Inflammatory macrophage treated with lipopolysaccharide for 1 hour (primary cell): ENCODE measurements at places on chromosomes 5 and 9.

DNA sequence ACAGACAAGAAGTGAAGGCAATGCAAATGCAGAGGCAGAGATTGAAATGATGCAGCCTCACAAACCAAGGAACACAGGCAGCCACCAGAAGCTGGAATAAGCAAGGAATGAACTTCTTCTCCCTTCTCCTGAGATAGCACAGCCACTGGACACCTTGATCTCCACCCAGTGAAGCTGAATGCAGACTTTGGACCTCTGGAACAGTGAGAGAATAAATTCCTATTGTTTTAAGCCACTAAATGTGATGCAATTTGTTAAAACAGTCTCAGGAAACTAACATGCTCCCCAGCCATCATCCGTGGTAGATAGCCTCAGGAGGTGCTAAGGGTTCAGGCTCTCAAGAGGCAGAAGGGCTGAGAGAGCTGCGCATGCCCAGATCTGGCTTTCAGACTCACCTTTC, 512.2 kb upstream of the ZNF608 start:
- no peak for DNase-seq

GRCh38 chr5:81303563-81303962, 2.2 kb downstream of the ZCCHC9 start:
- DNase-seq: no peak

- peak; percentile 60 for DNase-seq
Observed at GRCh38 chr9:121071756-121072421, 2.9 kb upstream of the CNTRL start.

- DNase-seq: peak; percentile 29
Observed at GRCh38 chr9:22044583-22044982, 35.5 kb upstream of the CDKN2B start.

DNA sequence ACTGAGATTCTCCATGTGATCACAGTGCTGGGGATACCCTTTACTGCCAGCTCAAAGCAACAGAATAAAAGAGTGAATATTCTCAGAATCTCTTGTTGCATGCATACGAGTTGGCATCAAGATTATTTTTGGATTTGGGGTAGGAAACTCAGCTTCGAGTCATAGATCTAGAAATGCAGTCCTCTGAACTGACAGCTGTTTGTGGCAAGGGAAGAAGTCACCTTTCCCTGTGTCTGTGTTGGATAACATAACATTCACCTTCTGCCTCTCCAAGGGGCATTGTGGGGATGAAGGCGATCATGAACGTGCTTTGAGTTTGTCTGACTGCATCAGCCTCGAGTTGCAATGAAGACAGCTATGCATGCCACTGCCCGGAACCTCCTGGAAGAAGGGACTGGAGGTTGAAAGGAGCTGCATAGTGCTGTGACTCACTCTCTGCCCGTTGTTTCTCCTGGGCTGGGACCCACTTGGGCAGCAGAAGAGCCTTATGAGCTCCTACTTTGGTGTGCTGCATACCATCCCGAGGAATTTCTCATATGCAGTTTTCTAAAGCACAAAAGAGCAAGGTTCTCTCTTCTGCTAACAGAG, 231.7 kb downstream of the ARHGAP26 start:
- DNase-seq: peak; percentile 31

DNA sequence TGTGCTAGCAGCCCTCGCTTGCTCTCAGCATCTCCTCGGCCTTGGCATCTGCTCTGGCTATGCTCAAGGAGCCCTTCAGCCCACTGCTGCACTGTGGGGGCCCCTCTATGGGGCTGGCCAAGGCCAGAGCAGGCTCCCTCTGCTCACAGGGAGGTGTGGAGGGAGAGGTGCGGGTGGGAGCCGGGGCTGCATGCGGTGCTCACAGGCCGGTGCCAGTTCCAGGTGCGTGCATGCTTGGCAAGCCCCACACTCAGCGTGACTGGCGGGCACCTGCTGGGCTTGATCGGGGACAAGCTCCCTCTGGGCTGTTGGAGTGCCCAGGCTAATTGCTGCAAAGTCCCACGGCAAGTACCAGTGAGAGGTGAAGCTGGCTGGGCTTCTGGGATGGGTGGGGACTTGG, 170.5 kb downstream of the TRIM36 start:
- no peak for DNase-seq

DNA sequence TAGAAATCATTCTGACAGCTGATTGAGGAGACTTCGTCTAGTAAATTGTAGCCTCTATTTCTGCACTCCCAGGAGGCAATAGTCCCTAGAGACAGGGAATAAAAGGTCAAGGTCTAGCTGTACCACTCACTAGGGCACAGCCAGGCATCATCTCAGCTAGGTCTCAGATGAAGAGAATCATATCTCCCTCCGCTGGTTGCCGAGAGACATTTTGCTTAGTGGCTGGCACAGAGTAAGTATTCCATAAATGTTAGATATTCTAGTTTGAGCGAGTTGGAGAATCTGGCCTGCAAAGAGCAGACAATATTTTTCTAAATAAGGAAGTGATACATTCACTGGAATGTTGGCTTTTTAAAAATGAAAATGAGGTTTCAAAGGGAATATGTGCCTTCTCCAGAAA, 180.4 kb upstream of the ACTBL2 start:
- no peak for DNase-seq

DNA sequence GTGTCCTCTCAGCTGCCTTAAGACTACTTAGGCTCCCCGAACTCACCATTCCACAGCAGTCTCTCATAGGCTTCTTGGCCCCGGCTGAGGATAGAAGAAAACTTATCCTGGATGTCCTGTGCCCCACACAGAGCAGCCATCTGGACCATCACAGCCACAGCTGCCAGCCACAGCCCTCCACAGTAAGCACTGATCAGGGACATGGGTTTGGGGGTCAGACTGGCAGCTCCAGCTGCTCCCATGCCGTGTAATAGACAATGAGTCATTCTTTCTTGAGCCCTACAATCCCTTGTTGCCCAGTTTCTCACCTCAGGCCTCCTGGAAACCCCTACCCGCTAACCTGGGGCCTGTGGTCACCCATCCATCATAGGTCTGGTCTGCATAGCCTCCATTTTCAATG, 5.7 kb downstream of the CREB3 start:
- DNase-seq: no peak

GRCh38 chr5:108797396-108797795, 49.7 kb downstream of the FER start:
- DNase-seq: no peak

DNA sequence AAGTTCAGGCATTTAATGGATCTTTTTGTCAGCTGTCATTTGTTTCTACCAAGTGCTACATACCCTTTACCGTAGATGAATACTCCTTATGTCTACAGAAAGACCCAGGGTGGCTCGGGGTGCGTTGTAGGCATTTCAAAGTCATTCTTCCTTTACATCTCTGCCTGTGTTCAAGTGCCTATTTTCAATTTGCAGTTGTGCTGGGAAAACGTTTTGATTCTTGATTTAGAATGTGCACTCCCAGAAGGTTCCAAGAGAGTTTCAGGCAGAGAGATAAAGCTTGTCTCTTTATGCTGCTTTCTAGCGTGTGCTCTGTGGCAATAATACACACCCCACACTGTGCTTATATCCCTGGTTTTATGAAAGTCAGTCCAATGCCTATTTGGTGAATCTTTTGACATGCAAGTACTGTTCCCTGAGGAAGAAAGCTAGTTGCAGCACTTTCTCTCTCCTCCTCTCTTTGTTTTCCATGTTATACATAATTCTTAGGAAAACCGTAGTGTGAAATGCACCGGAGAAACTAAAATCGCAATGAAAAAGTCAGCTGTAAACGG, 828.1 kb upstream of the ZNF608 start:
- DNase-seq: no peak

DNA sequence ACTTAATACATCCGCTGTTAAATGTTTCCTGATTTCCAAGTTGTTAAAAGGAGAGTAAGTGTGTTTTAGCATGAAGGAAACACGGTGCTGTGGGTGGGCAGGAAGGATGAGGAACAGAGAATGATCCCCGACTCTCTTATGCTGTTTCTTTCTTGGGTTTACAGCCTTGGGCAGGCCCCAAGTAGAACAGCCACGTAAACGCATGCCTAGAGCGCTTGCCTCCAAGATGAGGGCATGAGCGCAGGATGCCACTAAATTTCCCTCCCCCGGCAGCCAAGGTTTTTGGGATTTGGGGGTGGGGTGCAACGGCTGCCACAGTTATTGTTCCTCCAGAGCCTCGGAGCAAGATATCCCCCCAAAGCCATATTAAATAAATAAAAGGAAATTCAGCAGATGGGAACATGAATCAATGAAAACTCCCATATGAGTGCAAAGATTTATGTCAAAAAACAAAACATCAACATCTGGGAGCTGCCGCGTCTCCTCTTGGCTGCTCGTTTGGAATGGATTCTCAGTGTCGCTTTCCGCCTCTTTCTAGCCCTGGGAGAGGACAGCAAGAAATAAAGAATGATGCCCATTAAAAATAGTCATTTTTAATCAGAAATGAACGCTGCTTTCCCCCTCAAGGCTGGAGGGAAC, 10.0 kb upstream of the DELE1 start:
- no peak for DNase-seq

- DNase-seq: no peak
Observed at GRCh38 chr5:45617859-45618416, 78.2 kb downstream of the HCN1 start.

GRCh38 chr5:73747696-73748380, 121.8 kb downstream of the ARHGEF28 start:
- no peak for DNase-seq

DNA sequence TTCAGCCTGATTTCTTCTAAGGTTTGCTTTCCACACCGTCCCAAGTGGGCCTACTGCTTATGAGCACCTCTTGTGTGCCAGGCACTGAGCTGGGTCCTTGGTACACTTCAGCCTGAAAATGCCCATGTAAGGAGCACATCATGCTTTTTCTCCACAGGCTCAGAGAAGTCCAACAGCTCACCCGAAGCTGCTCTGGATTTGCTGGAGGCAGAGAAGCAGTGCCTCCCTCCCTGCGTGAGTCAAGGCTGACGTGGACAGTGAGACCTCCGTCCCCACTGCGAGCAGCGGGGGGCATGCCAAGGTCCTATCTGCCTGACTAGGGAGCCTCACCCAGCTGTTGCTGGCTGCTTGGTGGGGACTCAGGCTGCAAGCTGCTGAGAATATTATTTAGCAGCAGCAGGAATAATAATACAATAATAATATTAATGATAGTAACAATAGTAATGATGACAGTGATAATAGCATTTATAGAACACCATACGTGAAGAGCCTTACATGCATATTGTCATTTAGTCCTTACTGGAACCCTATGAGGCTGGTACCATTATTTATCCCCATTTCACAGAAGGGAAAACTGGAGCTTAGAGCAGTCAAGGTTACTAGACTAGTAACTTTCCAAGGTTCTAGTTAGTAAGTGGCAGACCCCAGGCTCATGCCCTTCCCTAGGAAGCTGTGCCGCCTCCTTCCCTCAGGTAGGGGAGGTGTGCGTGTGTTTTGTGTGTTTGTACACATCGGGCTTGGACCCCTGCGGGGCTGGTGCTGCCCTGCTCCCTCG, 194.8 kb downstream of the HSPA4 start:
- no peak for DNase-seq

GRCh38 chr5:12071455-12071854, 167.2 kb upstream of the CTNND2 start:
- no peak for DNase-seq

- no peak for DNase-seq
Observed at GRCh38 chr5:95901676-95902627, 59.7 kb downstream of the ELL2 start.

GRCh38 chr5:123665822-123666371, 153.9 kb downstream of the CSNK1G3 start:
- DNase-seq: no peak

DNA sequence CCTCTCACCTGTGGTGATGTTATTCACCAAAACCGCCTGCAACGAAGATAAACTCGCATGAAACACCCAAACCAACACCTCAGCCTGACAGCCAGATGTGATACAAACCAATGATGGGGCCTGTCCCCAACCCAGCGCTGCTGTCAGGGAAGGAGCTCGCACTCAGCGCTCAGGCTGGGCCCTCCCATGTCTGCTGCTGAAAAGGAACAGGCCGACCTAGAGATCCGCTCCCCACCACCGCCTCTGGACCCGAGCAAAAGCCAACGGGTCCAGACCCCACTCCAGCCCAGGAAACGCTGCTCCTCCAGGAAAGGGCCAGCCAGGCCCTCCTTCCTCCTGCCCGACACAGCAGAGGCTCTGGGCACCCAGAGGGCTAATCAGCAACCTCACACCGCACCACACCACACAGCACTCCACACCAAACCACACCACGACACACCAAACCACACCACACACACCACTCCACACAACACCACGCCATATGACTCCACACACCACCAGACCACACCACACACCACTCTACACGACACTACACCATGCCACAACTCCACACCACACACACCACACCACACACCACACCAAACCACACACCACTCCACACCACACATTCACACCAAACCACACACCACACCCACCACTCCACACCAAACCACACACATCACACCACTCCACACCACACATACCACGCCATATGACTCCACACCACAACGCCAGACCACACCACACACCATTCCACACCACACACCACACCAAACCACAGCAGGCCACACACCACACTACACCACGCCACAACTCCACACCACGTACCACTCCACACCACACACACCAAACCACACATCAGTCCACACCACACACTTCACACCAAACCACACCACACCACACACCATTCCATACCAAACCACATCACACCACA, 46.5 kb downstream of the GOLM1 start:
- DNase-seq: no peak

DNA sequence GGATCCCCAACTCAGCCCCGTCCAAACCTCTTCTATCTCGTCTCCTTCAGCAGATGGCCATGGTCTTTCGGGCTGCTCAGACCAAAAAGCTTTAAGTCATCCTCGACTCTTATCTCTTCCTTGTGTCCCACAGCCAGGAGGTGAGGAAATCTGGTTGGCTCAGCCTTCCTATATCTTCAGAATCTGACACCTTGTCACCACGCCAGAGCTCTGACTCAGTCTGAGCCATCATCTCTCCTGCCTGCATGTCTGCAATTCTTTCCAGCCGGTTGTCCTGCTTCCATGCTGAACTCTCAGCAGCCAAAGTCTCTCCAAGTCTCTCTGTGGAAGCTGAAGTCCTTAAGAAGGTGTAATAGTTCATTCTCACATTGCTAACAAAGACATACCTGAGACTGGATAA, 419.3 kb upstream of the ADAMTS16 start:
- no peak for DNase-seq

DNA sequence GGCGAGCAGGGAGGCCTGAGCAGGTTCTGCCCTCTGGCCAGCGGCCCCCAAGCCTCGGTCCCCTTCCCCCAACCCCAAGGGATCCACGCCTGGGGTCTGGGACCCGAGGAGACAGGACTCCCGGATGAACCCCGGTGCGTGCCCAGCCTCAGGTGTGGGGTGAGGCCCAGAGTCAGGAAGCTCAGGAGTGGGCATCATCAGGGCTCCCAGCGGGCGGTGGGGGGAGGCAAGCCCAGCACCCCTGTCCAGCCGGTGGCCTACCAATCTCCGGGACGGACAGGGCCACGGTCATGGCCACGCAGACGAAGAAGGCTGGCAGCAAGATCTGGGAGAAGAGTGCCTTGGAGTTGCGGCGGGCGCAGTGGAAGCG, 14.5 kb downstream of the ABCA2 start:
- DNase-seq: no peak

- DNase-seq: no peak
Observed at GRCh38 chr9:97558701-97559101, 57.2 kb downstream of the TMOD1 start.

GRCh38 chr5:2709976-2710689, 41.3 kb downstream of the IRX2 start:
- DNase-seq: no peak

GRCh38 chr5:176702671-176703641, 55.7 kb downstream of the TSPAN17 start:
- DNase-seq: no peak
